ENCODE measurements at places on chromosomes 3 and 15.

- no peak for DNase-seq
Observed at GRCh38 chr3:194810076-194810475, 124.4 kb downstream of the FAM43A start.

DNA sequence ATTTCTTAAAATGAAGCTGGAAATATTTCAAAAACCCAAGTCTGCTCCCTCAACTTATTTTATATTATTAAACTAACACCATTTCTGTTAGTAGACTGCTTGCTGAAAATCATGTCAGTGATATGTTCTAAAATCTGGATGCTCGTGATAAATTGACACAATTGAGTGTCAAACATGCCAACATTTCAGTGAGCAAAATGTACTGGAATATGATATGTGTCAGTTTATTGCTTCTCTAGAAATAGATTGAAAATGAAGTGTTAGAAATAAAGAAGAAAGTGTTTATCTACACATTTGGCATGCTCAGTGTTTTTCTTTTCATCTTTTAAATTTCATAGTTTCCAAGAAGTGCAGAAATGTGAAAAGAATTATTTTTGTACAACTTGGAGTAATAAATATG lies 624.6 kb downstream of the SI start:
- DNase-seq, result no peak

DNA sequence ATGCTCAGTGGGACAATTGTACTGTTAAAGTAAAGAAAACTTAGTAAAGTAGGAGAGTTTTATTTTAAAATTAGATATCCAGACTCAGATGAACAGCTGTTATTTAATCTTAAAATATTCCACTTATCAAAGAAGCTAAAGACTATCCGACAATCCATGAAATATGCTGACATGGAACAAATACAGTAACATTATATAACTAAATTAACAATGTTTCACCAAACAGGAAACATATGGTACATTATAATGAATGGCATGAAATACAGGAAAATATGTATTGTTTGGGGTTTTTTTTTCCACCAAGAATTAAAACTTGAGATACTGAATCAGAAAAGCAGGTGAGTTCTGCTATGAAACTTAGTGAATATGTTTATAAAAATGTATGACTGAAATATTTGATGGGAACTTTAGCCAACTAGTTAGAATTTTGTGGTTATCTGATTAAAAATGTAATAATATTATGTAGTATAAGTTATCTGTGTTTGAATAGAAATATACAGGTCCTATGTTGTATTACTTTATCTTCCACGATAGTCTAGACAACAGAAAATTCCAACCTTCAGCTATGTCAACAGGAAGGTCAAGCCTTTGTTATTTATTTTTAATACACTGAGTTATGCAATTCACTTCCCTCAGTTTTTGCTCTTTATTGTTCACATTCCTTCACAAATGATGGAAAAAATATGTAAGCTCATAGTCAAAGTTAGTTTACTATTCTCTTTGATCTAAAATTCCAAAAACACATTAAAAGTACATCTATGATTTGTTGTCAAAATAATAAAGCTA lies 72.7 kb downstream of the UACA start:
- no peak for DNase-seq

DNA sequence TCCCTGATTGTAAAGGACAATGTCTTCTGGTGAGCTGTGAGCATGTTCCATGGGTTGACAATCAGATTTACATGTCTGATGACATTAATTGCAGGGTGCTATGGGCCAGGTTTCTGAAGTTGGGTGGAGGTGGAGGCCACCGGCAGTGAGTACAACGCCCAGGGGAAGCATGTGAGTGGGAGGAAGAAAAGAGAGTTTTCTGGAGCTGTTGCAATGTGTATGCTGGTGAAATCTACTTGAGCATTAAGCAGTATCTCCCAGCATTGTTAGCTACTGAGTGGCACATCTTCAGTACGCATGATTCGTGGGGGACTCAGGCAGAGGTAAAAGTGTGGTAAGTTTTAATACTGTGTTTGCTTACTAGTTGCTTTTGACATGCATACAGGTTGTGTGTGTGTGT lies 26.6 kb downstream of the TMEM45A start:
- no peak for DNase-seq

- DNase-seq, result no peak
Observed at GRCh38 chr15:96948981-96949380, 618.5 kb downstream of the NR2F2 start.

DNA sequence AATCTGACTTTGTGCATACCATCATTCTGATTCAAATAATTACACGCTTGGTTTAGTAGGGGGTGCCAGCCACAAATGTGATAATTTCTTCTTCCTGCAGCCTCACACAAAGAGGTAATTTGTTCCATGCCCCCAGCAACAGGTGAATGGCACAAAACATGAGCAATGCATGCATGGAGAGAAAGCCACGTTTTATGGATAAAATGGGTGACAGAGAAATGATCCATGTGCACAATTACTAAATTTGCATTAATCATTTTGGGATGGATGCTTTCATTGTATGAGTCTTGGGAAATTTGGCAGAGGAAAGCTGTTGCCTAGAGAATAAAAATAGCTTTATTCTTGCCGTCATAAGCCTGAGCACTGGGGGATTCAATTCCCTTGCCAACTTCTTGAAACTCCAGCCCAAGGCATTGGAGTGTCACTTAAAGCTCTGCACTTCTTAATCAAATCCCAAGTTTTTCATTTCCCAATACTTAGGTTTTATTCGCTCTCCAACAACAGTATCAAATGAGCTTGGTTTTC lies 411.6 kb downstream of the GBE1 start:
- no peak for DNase-seq

- DNase-seq, result peak; percentile 50
Observed at GRCh38 chr15:65869954-65870871, 922 bp downstream of the RAB11A start.

GRCh38 chr15:91927585-91927984 lies 74.1 kb downstream of the SLCO3A1 start:
- DNase-seq, result no peak
